Amniotic stem cell (primary cell): ENCODE measurements at places on chromosomes 5 and 9.
A peak's percentile ranks its signal among the peaks of the same experiment; 100 is the strongest.

GRCh38 chr9:82332018-82332773 lies 343.6 kb downstream of the SPATA31D1 start:
- peak; percentile 29 for DNase-seq

- no peak for DNase-seq
Measured at GRCh38 chr9:100700689-100701318, 122.9 kb downstream of the CAVIN4 start.

- no peak for DNase-seq
Measured at GRCh38 chr9:79220251-79220650, 351.5 kb upstream of the TLE4 start.

DNA sequence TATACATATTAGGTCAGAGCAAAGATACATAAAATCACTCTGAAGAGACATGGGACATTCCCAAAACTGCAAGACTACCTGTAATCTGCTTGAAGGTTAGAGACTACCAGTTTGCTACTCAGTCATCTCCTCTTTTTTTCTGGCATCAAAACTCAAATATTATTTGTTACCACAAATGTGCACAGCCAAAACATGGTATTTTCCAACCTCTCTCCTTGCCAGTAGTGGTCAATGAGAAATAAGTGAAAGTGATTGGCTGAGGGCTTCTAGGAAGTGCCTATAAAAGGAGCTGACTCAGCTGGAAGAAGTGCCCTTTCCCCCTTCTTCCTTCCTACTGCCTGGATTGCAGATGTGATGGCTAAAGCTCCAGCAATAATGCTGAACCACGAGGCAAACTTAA lies 13.8 kb downstream of the GZMK start:
- DNase-seq = no peak

DNA sequence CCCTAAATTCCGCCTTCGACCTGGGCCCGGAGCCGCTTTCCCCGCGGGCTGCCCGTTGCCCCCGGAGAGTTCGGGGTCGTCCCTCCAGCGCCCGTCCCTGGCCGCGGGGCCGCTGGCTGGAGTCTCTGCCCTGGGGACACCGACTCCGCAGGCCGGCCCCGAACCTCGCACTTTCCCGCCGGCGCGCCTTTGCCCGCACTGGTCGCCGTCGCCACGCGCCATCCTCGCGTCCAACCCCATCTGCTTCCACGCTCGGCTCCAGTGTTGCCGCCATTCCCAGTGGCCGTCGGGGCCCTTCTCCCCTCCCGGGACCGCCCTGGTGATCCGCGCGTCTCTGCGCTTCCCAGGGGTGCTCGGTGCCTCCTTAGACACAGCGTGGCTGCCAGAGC lies 11.0 kb downstream of the LHX3 start:
- DNase-seq = no peak

GRCh38 chr9:21154018-21154608 lies 12.3 kb downstream of the IFNA21 start:
- no peak for DNase-seq

DNA sequence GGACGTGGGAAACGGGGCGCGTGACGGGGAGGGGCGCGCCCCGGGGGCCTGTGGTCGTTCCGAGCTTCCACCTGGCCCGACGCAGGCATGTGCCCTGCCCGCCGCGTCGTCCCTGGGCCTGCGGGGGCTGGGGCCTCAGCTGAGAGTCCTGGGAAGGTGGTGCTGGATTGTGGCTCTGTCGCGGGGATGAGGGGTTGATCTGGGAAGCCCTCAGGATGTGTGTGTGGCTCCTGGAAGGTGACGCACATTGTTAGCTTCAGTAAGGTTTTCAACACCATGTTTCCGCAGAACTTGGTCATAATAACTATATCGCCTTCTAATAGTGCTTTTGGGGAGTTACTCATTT lies 589.1 kb downstream of the MTRR start:
- DNase-seq = no peak

- DNase-seq = no peak
Measured at GRCh38 chr5:152332716-152333460, 72.2 kb downstream of the NMUR2 start.

DNA sequence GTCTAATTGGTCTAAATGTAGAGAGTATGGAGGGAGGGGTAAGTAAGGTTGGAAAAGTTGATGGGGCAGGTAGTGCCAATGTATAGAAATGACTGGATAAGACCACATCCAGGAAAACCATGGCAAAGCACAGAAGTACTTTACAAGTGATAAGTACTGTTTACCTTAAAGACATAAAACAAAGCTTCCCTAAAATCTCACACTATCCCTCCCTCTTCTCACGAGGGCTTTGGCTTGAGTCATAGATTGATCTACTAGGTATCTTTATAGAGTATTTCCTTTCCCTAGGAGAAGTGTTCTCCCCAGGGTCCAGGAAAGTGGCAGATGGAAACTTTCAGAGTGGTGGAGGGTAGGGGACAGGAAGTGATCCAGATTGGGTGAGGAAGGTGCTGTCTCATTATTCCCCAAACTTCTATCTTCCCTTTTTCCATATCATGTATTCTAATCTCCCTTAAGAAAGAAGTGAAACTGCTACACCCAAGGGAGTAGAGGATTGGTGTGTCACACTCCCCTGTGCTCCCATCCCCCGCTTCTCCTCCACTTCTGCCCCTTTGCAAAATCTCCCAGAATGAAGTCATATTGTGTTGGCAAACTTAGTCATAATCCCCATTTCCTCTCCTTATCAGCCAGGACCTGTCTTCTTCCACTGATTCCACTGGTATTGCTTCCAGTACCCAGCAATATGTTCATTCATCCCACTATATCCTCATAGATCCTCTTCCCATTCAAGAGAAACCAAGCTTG lies 14.6 kb downstream of the IL33 start:
- DNase-seq = no peak

- DNase-seq = no peak
Measured at GRCh38 chr9:105887679-105888078, 193.3 kb downstream of the TMEM38B start.

- no peak for DNase-seq
Measured at GRCh38 chr5:159874263-159874662, 42.0 kb upstream of the ADRA1B start.

DNA sequence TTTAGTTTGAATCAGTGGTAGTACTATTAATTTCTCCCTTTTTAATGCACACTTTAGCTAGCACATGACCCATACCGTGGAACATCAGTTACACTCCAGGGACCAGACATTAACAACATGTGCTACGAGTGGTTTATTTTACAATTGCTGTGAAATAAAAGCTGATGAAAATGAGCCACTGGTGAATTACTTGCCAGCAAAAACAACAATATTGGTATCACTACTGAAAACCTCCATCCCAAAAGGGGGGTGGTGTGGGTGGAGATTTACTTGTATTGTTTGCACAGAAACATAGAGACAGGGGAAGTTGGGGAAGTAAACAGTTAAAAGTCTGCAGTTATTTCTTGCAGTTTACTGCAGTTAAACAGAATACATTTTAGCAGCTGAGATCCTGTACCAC lies 369.6 kb upstream of the GRAMD2B start:
- DNase-seq = no peak

DNA sequence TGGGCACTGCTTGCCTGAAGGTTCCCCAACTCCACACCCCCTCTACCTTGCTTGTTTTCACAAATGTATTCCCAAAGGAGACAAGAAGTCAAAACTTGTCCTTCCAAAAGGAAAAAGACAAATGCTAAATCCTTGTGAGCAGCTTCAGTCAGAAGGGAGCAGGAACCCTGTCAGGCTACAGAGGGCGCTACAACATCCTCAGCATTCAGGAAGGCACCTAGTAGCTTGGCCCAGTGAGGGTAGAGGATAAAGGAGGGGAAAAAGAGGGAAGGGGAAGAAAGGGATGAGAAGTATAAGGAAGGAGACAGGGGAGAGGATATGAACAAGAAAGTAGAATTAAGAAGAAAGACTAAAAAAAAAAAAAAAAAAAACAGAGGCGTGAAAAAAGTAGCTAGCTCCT lies 97.5 kb downstream of the MLLT3 start:
- no peak for DNase-seq

DNA sequence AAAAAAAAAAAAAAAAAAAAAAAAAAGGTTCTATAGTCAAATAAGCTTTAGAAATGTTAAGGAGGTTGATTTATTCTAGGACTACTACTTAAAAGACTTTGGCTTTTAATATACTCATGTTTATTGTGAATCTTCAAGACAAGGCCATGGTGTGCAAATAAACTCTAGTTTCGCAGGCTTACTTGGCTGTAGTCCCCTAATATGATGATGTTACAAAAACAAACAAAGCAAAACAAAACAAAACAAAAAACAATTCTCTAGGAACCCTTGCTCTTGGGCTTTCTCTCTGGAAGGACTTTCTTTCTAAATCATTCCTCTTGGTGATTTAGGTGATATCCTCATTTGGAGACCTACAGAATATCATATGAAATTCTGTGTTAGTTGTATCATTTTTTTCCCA lies 172.0 kb downstream of the GDNF start:
- no peak for DNase-seq

GRCh38 chr5:125421006-125421405 lies 674.6 kb upstream of the ZNF608 start:
- no peak for DNase-seq

DNA sequence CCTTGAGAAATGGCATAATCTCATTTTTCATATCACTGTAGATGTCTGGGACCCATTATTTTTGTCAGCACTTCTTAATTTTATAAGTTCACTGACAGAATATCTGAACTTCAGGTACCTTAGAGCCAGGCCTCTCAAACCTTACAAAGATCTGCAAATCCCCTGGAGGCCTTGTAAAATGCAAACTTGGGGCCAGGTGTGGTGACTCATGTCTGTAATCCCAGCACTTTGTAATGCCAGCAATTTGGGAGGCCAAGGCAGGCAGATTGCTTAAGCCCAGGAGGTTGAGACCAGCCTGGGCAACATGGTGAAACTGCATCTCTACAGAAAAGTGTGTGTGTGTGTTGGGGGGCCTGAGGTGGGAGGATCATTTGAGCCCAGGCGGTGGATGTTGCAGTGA lies 30.8 kb downstream of the RASGRF2 start:
- DNase-seq = no peak

DNA sequence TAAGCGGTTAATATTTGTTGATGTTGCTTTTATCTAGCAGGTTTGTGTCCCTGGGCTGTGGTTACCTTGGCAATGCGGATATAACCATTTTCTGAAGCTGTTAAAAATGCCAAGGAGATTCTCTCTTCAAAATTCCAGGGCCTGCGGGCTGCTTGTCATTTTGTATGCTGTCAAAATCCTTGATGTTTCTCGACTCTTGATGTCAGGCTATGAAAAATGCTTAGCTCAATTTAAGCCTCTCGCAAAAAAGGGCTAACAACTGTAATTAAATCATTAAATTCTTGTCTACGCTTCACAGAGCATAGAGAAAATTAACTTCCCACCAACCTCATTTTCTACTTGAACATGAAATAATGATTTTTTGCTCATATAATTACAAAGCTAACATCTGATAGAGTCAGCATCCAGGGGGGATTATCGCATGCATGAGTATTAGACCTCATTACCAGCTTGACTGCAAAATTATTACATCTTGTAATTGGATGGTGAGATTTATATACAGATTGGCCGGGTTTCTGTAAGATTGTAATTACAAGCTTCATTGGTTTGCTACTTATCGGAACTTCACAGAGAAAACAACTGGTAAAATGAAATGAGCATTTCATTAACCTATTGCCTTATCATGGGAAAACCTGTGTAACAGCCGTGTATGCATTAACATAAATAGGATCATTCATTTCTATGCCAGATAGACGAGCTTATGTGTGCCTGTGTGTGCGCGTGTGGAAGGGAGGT lies 83.1 kb upstream of the IRX1 start:
- no peak for DNase-seq

DNA sequence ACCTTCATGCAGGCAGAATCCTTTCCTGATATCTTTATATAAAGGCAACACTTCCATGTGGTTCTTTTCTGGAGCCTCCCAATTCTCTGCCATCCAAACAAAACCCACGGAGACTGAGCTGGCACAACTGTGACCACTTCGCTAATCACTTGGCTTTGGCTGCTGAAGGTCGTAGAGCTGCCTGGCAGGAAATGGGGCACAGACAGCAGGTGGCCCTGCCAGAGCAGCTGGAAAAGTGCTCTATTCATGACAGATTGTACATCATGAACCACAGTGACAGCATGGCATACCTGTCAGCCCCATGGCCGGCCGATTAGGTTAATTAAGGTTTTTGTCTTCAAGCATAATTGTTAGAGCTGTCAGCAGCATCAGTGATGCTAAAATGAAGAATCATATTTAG lies 141.9 kb upstream of the ANKRD55 start:
- DNase-seq = no peak

DNA sequence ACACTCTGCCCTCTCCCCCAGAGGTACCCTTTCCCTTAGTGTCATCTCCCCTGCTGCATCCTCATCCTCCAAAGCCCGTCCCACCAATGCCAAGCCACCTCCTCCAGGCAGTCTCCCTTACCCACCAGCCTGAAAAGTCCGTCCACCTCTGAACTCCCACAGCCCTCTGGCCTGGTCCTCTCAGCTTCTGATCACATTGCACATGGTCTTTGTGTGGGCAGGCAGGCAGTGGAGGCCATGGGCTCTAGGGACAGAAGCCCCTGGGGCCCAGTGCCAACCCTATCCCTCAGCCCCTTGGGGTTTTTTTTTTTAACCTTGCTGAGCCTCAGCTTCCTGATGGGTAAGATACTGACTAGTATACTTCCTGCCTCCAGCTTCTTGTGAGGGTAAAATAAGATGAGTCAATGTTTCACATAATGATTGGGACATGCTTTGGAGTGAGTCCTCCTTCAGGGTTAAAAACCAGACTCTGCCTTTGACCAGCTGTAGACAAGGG lies 19.4 kb downstream of the CSF1R start:
- peak; percentile 18 for DNase-seq
